ENCODE measurements at places on chromosomes 1 and 21. TPM values are rescaled to one million over a fixed set of nuclear protein-coding genes. Genes with fewer than 3 reads are reported as not detected.

DNA sequence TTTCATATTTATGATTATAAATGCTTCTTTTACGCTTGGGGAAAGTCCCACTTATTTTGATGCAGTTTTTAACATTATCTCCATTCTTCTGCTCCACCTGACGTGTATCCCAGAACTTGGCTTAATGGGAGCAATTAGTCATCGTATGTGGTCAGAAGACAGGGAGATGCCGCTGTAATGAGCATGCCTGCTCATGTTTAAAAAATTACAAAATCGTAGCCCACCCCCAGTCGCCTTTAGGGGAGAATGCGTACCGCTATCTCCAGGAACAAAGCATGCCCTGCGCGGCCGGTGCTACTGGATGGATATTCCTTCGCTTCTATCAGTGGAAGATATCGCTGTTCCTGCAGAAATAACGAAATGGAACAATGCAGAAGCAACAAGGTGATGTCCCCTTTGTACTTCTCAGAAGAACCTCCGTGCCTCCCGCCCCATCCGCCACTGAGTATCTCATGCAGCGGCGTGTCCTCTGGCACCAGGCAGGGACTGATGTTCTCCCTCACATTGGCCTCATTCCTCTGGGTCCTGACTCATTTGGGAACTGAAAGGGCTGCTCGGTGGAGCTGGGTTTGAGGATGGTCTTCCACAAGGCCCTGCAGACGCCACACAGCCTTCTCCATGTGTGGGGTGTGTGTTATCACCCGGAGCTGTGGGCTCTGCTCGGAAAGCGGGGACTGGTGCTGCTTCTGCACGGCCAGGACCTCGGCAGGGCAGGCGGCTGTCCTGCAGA lies 116.3 kb upstream of the COL6A1 start:
- DNase-seq, result no peak

Gene PTPN7
- polyA plus RNA-seq, result 1.3 TPM

Gene TNFRSF8
- polyA plus RNA-seq, result 0.54 TPM

GRCh38 chr1:15038232-15039016 lies 115.1 kb upstream of the TMEM51 start:
- no peak for DNase-seq

Gene RASAL2
- polyA plus RNA-seq, result 18.1 TPM

Gene GJA5
- 21.8 TPM for polyA plus RNA-seq

Gene SPRR2G
- polyA plus RNA-seq, result not detected

DNA sequence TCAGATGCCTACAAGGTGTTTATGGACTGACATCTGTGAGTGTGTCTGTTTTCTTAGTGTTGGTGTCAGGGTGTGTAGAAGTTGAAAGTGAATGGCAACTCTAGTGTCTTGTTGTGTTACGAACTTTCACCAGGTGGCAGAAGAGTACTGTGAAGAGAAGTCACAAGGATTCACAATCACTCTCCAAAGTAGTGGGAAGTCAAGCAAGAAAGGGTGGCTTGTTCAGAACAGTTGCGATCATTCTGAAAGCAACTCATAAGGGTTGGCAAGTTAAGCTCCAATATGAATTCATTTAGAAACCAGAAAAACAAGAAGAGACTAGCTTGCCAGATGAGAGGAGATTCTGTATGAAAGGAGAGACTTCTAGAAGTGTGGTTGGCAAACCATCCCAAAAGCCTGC lies 86.1 kb downstream of the FASLG start:
- DNase-seq, result peak; percentile 35

- DNase-seq, result no peak
Observed at GRCh38 chr1:209769971-209770370, 14.1 kb downstream of the TRAF3IP3 start.

DNA sequence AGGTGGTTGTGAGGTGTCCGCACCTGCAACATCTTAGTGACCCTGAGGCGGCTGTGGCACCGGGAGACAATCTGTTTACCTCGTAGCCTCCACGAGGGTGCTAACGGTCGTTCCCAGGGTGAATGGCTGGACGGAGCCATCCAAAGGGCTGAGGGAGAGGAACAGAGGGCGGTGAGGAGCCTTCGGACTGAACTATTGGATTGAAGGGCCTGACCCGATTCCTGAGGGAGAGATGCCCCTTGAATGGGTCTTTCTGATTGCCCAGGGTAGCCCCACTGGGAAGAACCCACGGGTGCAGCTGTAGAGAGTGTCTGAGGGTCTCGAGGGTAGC lies 2.3 kb downstream of the NR5A2 start:
- no peak for DNase-seq

GRCh38 chr1:157199421-157199755 lies 61.2 kb upstream of the ETV3 start:
- no peak for DNase-seq

Gene FMOD
- 30.8 TPM for polyA plus RNA-seq

DNA sequence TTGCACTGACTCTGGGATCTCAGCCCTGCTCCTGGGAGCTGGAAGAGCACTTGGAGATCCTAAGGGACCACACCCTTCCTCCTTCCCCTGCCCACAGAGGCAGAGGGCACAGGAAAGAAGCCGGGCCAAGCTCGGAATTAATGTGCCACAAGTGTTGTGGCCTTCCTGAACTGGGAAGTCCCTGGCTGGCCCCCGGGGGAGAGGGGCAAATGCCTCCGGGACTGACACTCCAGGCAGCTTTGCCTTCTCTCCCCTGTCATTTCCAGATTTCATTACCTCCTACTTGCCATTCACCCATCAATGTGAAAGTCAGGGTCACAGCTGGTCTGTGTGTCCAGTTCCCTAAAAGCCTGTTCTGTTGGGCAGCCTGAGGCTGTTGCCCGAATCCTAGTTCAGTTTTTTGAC lies 21.7 kb downstream of the SESN2 start:
- DNase-seq, result no peak

GRCh38 chr1:60265560-60266535 lies 192.3 kb upstream of the C1orf87 start:
- no peak for DNase-seq

DNA sequence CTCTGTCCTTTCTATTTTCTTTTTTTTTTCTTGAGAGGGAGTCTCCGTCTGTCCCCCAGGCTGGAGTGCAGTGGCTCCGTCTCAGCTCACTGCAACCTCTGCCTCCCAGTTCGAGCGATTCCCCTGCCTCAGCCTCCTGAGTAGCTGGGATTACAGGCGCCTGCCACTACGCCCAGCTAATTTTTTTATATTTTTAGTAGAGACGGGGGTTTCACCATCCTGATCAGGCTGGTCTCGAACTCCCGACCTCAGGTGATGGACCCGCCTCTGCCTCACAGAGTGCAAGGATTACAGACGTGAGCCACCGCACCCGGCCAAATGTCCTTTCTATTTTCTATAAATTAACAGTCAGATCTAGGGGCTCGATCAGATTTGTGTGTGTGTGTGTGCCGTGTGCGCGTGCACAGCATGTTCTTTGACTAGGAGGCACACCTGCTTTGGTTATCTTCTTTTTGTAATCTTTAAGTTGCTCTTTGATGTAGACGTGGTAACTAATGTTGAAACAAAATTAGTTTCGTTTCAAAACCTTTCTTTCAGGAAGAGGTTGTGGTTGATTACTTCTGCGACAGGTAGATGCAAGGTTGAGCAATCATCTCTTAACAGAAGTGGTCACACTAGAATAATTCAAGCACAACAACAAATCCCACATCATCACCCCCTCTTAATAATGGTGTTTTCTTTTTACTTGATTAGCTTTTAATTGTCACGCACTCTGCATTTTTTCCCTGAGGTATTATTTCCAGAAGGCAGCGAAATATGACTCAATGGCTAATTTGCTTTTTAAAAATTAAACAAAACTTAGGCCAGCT lies 779 bp upstream of the DEGS1 start:
- DNase-seq, result no peak

GRCh38 chr1:116194568-116194967 lies 83.4 kb downstream of the MAB21L3 start:
- no peak for DNase-seq

DNA sequence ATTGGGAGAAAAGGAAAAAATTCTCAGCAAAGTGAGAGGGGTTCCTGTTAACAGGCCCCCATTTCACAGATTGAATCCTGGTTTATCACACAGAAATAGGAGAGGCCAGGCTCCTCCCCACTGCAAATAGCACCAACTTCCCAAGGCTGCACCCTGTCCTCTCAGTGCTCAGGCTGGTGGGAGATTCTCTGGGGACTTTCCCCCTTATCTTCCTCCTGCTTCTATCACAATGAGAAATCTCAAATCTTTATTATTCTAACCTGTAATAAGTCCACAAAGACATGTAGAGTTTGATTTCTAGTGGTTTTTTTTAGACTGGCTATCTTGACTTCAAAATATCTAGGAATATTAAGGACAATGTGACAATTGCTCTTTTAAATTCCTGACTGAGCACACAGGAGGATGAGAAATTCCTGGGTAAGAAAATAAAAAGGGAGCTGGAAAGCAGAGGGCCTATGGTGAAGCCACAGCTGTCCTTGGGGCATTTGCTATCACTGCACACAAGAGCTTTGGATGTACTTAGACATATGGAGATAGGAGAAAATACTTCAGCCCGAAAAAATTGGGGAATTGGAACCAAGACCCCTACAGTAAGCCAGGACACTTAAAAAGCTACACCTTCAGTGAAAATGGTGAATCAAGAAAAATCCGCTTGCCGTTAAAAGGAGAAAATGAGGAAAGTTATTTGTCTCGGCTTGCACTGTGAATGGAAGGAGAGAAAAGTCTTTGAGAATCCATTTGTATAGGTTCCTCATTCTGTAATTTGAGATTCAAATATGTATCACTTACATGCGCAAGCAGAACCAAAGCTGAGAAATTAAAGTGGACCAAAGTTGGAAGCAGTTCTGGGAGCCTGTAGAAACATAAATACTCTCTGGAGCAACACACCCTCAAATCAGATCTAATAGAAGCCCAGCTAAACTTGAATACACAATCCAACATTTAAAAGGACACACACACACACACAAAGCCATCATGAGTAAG lies 65.9 kb upstream of the C1orf105 start:
- no peak for DNase-seq

- DNase-seq, result no peak
Observed at GRCh38 chr21:17105932-17106331, 406.9 kb upstream of the CXADR start.

DNA sequence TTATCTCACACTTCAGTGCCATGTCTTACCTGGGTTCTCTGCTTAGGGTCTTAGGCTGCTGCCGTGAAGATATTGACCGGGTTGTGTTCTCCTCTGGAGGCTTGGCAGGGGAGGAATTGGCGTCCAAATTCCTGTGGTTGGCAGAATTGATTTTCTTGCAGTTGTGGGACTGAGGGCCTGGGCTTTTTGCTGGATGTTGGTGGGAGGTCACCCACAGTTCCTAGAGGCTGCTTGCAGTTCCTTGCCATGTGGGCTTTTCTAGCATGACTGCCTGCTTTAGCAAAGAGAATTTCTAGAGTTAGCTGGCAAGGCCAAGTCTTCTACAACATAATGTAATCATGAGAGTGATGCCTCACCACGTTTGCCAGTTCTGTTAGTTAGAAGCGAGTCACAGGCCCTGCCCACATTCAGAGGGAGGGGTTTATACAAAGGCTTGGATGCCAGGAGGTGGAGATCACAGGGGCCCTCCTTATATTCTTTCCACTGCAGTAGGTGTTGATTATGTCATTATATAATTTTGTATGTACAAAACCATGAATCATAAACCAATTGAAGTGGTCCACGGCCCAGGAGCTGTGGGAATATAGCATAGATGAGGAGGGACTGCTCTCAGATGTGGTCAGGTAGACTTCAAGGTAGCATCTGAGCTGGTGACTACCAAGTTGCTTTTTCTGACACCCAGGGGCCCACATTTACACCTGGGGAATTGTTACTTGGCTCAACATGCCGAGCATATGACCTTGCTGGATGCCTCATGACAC lies 6.6 kb downstream of the UBL4B start:
- DNase-seq, result no peak

DNA sequence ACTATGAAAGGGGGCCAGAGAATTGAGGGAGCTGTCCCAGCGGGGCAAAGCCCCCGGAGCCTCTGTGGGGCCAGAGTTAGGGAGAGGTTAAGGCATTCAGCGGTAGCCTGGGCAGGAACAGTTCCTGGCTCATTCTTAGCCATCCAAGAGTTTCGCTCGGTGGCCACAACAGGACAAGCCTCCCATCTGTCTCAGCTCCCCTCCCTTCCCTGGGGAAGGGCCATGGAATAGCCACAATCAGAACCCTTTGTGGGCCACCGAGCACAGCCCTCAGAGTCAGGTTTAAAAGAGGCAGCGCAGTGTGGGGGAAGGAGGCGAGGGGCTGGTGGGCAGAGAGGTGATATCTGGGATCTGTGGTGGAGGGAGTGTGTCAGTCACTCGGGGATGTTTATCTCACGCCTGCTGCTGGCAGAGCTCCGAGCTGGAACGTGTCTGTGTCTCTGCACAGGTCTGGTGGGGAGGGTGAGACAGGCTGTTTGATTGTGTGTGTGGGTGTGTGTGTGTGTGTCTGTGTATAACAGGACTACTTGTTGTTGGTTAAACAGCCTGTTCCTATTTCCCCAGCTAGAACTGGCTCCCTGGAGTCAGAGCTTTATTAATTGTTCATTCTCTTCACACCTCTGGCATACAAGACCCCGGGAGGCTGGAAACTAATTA lies 49.6 kb upstream of the GOLT1A start:
- DNase-seq, result no peak
